Stimulated activated CD8-positive, alpha-beta memory T cell treated with anti-CD3 and anti-CD28 coated beads, Interleukin-4, amount 100 ng/mL, for 1 hour (primary cell): ENCODE measurements at places on chromosomes 1 and 21.

DNA sequence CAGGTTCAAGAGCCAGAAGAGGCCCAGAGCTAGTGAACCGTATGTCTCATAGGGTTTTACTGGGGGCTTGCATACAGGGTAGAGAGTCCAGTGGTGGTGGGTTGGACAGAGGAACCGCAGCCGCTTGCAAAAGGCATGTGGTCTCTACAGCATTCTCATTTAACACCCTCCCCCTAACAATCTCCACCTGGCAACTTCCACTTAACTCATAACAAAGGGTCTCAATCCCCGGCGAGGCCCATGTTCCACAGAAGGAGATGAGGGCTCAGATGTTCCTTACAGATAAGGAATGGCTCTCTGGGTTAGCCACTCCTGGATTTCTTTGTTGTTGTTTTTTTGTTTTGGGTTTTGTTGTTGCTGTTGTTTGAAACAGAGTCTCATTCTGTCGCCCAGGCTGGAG lies 106.1 kb downstream of the APP start:
- DNase-seq: no peak

DNA sequence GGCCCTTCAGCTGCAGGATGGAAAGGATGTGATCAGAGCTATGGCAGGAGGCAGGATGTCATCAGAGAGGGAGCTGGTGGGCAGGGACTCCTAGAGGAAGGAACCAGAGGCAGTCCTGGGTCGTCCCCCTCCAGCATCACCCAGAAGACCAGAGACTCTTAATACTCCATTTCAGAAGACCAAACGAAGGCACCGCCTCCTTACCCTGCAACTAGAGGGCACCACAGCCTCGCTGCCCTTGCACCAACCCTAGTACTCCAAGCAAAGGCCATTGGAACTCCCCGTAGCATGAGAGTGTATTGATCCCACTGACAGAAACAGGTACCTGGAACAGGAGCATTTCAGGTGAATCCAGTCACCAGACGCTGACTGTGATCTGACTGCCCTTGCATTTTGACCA lies 598.1 kb downstream of the NPHP4 start:
- no peak for DNase-seq

DNA sequence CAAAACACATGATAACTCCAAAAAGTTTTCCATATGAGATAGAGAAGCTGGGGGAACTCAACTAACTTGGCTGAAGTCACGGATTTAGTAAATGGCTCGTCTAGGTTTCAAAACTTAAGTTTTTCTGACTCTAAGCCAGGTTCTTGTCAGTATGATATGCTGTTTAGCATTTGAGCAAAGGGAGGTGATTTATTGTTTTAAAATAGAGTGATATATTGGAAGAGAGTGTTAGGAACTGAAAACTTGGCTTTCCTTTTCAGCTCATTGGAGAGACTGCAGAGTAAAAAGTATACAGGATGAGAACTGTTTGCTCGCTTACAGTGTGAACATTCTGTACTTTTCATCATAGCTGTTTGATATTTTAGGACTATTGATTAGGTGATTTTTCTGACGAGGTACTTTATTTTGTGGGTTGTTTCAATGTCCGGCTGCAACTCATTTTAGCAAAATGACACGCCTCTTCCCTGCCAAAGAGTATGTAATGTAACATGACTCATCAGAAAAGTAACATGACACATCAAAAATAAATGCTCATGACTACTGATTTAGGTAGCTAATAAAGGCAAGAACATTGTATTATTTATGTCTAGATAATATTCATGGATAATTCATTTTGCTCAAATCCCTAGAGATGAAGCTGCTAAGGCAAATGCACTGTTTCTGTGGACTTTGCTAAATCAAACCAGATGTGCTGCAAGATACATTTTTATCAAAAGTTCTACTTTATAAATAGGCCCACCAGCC lies 355.1 kb downstream of the GPATCH2 start:
- DNase-seq: no peak

DNA sequence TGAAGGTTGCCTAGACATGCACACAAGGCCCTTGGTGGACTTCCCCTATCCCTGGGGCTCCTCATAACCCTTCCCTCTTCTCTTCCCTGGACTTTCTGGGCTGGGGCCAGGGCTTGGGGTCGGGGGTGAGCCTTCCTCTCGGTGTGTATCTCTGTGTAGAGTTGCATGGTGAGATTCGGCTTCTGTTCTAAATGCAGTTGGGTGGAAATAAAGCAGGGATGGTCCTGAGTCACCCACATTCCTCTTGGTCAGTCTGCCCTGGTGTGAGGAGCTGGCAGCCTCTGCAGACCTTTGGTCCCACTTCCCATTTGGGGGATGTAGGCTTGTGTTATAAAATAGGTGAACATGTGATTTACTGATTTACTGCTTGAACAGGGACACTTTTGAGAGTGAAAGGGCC lies 38.0 kb downstream of the ADARB1 start:
- DNase-seq: no peak

DNA sequence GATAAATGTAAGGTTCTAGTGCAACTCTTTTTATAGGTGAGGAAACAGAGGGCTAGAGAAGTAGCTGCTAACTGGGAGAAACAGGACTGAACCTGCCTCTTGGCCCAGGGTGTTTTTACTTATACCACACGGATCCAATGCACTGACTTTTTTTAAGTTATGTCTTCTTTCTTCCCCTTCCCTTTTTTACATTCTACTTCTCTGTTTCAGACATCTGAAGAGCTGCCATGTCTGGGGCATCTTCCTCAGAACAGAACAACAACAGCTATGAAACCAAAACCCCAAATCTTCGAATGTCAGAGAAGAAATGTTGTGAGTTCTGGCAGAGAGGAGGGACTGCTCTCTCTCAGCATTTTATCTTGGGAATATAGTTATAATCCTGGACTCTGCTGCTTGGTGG lies 1.4 kb downstream of the PFKFB2 start:
- no peak for DNase-seq

DNA sequence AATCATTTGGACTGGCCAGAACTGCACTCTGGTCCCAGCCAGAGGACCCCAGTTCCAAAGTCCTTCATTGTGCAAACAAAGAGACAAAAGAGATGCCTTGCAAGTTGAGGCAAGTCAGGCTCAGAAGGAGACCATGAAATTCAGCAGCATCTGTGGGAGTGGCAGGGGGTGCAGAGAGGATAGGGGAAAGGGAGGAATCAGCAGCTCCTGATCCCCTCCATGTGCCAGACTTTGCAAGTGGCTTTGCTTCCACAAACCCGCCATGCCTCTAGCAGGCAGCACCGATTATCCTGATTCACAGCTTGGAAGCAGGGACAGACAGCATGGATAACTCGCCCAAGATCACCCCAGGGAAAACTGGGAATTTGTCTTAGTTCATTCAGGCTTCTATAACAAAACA lies 2.1 kb upstream of the CAPN9 start:
- no peak for DNase-seq

DNA sequence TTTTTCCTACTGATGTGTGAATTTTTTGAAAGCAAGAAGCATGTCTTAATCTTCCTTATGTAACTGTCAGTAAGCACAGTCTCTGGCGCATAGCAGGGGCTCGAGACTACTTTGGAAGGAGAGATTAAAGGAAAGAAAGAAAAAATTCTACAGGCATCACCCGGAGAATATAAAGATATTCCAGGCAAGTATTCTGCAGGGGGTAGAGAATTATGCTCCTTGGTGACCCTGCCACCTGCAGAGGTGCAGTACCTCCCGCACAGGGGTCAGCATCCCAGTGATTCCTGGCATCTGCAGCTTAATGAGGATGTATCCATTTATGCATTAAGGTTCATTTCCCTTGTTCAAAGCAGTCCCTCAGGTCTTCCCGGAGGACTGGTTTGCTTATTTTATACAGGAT lies 87.6 kb upstream of the WLS start:
- DNase-seq: no peak

- DNase-seq: no peak
Observed at GRCh38 chr1:54857141-54857540, 29.9 kb downstream of the DHCR24 start.

GRCh38 chr1:222522105-222522915 lies 25.6 kb downstream of the HHIPL2 start:
- no peak for DNase-seq

DNA sequence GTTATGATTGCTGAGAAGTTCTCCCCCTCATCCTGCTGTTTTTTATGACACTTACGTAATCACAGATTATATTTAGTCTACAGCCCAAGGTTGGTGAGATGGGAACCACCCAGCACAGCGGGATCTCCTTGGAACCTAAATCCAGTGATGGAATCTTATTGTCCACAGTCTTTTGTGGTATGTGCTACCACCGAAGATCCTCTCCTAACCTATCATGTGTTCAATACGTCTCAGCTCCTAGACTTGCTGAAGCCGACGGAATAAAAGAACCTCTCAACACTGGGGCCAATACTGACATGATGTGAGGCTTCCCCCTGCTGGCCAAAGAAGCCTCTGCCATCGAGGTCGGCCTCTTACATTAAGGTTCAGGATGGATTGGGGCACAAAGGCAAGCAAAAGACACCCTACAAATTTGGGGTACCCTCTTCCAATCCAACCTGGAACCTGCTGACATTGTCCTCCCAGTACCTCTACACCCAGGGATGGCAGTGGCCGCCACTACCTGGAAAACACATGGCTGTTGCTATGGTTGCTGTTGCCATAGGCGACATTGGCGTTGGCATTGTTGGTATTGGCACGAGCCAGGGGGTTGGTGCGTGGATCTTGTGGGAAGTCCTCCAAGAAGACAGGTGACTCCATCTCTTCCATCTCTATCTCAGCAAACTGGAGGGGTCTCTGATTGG lies 19.4 kb upstream of the KIF21B start:
- DNase-seq: peak; percentile 43

- DNase-seq: no peak
Observed at GRCh38 chr1:97989094-97989680, 68.4 kb upstream of the DPYD start.

DNA sequence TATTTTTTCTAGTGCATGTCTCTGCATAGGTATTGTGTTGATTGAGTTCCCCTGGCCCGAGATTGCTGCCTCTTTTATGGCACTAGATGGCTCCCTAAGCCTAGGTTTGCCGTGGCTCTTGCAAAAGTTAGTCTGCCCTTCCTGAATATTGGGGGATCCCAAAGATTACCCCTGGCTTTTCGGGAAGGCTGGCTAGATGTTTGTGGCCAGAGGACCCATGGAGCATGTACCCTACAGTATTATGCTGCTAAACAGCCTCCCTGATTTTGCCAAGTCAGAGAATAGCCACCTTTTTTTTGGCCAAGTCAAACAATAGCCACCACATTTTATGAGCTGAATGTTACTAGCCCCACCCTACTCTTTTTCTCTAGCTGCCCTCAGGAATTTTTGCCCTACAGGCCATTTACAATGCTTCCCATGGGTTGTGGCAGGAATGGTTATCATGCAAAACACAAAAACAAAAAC lies 343.2 kb downstream of the OLFM3 start:
- DNase-seq: no peak

DNA sequence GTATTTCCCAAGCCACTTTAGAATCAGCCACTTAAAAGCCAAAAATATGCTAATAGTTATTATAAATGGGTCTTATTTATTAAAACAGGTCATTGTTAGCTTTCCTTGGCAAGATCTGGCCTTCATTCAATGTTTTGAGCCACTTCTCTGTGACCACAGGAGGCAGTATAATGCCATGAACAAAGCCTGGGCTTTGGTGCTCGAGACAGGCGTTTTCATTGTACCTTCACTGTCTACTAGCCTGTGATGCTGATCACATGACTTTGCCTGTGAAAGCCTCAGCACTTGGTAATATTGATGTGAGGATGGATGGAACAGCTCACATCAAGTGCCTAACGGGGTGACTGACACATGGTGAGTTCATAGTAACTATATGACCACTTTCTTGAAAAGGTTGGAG lies 217.0 kb downstream of the RWDD3 start:
- no peak for DNase-seq
